ENCODE measurements at places on chromosomes 1 and 21.

- DNase-seq = no peak
Measured at GRCh38 chr1:103275725-103276124, 167.4 kb upstream of the COL11A1 start.

DNA sequence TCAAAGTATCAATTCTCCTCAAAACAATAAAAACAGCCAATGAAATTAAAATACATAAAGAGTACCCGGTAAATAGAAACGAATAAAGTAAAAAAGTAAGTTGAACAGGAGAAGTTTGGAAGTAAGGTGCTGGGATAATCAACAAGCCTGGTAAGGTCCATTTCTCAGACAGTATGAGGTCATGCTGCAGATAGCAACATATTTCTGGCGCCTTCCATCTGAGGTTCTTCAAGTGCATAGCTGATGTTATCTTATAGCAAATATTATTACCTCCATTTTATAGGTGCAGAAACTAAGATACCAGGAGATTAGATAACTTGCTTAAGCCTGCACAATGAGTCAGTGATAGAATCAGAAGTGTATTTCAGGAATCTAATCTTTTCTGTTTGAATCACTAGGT lies 23.7 kb upstream of the CEP350 start:
- no peak for DNase-seq

DNA sequence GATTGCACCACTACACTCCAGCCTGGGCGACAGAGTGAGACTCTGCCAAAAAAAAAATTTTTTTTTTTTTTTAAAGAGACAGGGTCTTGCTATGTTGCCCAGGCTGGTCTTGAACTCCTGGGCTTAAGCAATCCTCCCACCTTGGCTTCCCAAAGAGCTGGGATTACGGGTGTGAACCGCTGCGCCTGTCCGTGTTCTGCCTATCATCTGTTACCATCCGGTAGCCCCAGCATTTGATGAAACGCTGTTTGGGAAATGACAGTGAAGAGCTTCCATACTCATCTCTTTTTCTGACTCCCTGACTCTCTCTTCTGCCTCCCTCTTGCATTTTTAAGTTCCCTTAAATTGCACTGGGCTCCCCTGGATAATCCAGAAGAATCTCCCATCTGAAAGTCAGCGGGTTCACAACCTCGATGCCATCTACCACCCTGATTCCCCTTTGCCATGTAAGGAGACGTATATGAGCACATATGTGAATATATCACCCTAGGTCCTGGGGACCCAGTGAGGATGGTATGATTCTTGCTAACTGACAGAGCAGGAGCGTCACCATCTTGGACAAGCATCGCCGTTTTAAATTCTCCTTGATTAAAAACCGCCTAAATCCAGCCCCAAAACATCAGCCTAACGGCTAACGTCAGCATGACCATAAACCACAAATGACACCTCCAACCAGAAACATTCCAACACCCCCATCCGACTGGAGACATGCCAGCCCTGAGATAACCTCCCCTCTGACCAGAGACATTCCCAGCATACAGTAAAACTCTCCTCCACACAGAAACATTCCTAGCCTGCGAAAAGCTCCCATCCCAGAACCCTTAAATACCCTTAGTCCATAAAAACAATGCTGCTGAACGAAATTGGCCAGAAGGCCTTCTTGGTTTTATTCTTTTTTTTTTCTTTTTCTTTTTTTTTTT lies 12.4 kb downstream of the TNFRSF8 start:
- no peak for DNase-seq

DNA sequence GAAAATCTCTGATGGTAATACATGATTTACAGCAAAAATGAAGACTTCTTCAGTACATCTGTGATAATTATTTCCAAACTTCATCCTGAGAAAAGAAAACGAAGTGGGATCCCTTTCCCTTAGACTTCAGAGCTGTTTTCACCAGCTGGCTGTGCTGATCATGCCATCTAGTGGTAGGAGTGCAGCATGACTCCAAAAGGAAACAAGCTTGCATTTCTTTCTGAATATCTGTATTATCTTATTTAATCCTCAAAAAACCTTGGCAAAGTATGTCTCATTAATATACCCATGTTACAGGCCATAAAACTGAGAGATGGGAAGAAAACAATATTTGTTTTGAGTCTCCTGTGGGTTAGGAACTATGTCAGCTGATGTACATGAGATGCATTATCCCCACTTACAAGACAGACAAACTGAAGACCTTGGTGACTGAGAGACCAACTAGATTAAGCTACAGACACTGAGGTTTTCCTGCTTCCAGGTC lies 9.8 kb upstream of the GJA8 start:
- peak; percentile 39 for DNase-seq

- DNase-seq = no peak
Measured at GRCh38 chr1:232653789-232654188, 23.9 kb upstream of the SIPA1L2 start.

Measured in CD4-positive, alpha-beta T cell treated with Interleukin-6 at 100 ng/mL for 8 hours (primary cell).